ENCODE measurements at places on chromosomes 3 and 15.

- DNase-seq, result no peak
These were observed 113.9 kb downstream of the DGKG start for GRCh38 chr3:186247821-186248814.

DNA sequence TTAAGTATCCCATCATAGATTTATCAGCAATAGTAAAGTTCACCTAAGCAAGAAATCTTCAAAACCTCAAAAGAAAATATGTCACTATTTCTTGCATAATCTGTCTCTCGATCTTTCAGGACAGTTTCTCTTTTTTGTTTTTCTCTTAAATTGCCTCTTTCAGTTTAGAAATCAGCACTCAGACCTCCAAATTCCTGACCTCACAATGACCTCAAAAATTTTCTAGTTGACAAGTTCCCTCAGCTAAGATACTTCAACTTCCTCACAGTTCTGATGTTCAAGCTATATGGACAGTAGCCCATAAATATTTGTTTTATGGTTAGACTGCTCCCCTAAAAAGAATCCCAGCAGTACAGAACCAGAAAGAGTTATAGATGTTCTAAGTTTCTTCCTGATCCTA, 24.1 kb downstream of the SLC24A5 start:
- no peak for DNase-seq

DNA sequence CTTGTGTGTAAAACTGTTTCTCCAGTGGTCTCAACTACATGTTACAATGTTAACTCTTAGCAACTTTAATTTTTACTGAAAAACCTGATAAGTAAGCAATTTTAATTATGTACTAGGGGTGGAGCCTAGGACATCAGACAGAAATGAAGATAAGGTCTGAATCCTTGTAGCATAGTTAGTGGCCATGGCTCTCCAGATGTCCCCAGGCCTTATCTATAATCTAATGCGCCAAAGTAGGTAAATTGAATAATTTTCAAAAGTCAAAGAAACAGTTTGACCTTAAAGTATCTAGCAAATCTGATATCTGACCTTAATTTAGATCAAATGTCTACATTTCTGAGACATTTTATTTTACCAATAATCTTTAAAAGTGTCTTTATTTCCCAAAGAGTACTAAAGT, 8.2 kb downstream of the MAGEF1 start:
- no peak for DNase-seq

DNA sequence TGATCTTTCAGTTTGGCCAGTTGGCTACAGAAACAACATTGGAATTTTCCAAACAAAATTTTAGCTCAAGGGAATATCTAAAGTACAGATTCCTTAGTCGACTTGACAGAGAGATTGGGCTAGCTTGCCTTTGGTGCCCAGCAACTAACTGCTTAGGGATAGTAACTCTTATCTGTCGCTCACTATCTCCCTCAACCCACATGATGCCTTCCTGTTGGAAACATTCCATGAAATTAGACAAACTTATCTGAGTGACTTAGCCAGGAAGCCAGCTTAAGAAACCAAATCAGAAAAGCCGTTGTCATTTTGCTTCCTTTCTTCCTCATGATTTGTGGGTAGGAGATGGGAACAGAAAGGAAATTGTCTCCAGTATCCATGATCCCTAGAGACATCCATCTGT, 791.2 kb downstream of the AGBL1 start:
- no peak for DNase-seq

DNA sequence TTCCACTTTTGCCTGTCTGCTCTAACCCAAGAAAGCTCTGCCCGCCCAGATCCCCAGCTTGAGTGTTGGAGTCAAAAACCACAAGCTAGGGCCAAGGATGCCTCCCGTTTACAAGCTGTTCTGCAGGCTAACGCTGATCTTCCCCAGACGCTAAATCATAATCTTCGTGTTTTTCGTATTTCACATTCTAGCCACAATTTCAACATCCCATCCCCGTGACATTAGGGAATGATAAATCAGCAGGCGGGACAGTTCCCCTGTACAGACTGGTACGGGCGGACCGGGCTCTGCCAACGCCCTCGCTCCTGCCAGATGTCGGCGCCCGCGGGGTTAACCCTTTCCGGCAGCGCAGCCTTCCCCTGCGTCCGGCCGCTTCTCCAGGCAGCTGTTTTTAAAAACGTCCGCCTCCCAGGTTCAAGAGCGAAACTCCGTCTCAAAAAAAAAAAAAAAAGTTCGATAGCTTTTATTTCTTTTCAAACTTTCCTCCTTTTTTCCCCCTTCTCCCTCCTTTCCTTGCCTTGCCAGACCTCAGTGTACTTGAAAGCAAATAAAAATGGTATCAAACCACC, 81.0 kb upstream of the BNC1 start:
- DNase-seq, result no peak

DNA sequence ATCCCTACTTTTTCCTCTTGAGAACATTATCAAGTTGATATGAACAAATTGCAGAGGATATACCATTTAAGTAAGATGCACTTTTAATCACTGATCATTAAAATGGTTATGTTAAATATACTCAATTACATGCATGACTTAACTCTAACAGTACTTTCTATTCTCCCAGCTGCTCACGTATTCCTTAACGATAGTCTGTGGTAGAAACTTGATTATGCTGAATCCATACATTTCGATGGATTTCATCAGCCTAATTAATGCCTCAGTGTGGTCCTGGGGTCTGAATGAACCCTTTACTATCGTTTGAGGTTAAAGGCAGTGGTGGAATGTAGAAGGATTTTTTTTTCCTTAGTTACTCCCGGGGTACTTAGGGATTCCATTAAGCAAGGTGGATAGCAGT, 18.6 kb downstream of the SOX2 start:
- DNase-seq, result no peak

All from central memory CD8-positive, alpha-beta T cell (primary cell).